ENCODE measurements at places on chromosomes 11 and 22. TPM values are rescaled to one million over a fixed set of nuclear protein-coding genes. Genes with fewer than 3 reads are reported as not detected.

RNF26 gene
- polyA plus RNA-seq: 38.0 TPM

UPB1 gene
- 0.05 TPM for polyA plus RNA-seq

CASP5 gene
- polyA plus RNA-seq: not detected

CD248 gene
- 98.8 TPM for polyA plus RNA-seq

CABP4 gene
- not detected for polyA plus RNA-seq

TCN2 gene
- 12.0 TPM for polyA plus RNA-seq

LIPT2 gene
- polyA plus RNA-seq: 0.76 TPM

YPEL4 gene
- polyA plus RNA-seq: 0.59 TPM

OR5L2 gene
- not detected for polyA plus RNA-seq

PTPRJ gene
- polyA plus RNA-seq: 5.3 TPM

PRAME gene
- polyA plus RNA-seq: 0.16 TPM

SCYL1 gene
- 58.2 TPM for polyA plus RNA-seq

SLC6A5 gene
- not detected for polyA plus RNA-seq

NRIP3 gene
- polyA plus RNA-seq: 11.7 TPM

DDTL gene
- polyA plus RNA-seq: 0.36 TPM

KCNQ1OT1 gene
- 0.05 TPM for polyA plus RNA-seq

MAJIN gene
- not detected for polyA plus RNA-seq

ARHGAP20 gene
- polyA plus RNA-seq: 7.1 TPM

SMC1B gene
- polyA plus RNA-seq: 0.01 TPM

SCN4B gene
- polyA plus RNA-seq: 5.8 TPM

CASP4 gene
- 217 TPM for polyA plus RNA-seq

USP2 gene
- 1.0 TPM for polyA plus RNA-seq

E2F8 gene
- 0.94 TPM for polyA plus RNA-seq

OR5A1 gene
- not detected for polyA plus RNA-seq

IRAG1 gene
- 21.8 TPM for polyA plus RNA-seq

OR52E8 gene
- polyA plus RNA-seq: not detected

AAMDC gene
- polyA plus RNA-seq: 98.4 TPM

PKNOX2 gene
- 2.2 TPM for polyA plus RNA-seq

ACER3 gene
- polyA plus RNA-seq: 22.3 TPM

CTSF gene
- polyA plus RNA-seq: 17.1 TPM

MRGPRE gene
- polyA plus RNA-seq: not detected

FOSL1 gene
- 26.9 TPM for polyA plus RNA-seq

DCHS1 gene
- 5.0 TPM for polyA plus RNA-seq

ALDH3B1 gene
- polyA plus RNA-seq: 19.1 TPM

HOATZ gene
- polyA plus RNA-seq: not detected

TBX10 gene
- not detected for polyA plus RNA-seq
